HTR-8/SVneo (cell line): ENCODE measurements at places on chromosomes 13 and 19.

DNA sequence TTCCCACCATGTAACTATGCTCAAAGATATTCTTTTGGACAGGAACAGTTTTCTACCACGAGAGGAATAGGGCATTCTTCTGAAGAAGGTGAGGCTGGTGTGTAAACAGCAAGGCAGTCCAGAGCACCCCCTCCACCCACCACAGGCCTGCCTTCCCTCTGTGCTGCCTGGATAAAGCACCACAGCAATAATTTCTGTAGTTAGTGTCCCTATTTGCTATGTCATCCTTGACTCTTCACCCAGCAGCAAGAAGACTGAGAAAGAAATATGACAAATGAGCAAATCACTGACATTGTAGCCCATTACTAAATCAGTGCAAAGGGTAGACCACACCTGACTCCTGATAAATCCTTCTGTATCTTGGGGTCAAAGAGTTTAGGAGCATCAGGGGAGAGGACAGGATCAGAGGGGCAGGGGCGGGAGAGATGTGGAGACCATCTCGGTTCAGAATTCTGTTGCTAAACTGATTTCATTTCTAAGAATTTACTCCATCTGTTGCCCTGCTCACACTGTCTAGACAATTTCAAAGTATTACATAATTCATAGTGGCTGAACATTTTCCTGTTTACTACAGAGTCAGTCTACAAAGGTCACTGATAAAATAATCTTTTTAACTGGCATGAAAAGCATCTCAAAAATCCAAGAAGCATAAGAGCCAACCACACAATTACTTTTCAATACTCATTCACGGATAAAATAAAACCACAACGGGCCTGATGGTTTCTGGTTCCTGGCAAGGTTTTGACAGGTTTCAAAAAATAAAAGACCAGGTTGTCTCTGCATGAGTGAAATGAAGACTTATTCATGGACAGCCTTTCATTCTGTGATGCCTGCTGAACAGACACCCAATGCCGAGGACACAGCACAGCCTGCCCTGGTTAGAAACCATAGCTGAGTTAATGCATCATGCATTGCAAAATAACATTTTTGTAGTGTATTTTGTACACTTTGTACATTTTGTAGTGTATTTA, 88.4 kb upstream of the IRS2 start:
- DNase-seq = peak; percentile 22

GRCh38 chr13:114122591-114123211, 9.7 kb downstream of the RASA3 start:
- DNase-seq = no peak

DNA sequence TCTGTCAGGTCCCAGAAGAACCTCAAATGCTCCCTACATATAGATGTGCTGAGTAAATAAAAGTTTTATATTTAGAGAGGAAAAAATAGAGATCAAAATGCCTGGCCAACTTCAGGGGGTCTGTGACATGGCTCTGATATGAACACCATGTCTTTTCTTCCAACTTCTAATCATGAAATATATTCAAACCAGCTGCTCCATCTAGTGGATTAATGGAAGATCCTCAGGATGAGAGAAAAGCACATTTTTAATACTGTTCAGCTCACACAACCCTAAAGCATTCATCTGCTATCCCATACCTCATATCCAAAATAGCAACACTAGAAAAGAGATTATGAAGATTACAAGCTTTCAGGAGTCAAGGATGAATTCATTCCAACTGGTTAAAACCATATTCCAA, 56.0 kb upstream of the DOCK9 start:
- peak; percentile 14 for DNase-seq

GRCh38 chr19:38023671-38024541, 116.9 kb downstream of the SIPA1L3 start:
- no peak for DNase-seq

GRCh38 chr19:33171916-33172359, 22.2 kb upstream of the LRP3 start:
- no peak for DNase-seq

DNA sequence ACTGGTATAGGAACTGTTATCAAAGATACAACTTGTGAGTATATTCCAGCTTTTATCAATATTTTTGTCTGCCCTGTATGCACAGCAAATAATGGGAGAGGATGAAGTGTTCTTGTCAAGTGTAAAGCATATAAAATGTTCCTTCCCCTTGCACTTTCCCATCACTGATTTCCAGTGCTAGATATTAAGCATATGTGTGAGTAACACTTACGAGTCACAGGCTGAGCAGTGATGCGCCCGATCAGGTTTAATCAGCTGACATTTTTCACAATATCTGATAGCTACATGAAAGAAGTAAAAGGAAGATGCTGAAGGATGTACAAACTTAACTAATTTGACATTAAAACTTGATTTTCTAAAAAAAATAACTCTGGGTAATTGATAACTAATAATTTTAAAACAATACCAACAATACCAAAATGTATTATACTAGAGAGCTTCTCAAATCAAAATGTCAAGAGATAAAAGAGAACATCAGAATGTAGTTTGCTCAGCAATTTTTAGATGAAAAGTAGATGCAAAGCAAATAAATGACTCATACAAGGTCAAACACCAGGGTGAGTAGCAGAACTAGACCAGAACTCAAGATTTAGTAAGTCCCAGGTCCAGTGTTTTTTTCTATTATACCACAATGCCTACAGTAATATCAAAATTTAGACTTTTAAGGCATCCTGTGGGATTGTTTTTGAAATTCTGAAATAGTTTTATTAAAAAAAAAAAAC, 56.4 kb downstream of the ZDHHC20 start:
- DNase-seq = no peak

DNA sequence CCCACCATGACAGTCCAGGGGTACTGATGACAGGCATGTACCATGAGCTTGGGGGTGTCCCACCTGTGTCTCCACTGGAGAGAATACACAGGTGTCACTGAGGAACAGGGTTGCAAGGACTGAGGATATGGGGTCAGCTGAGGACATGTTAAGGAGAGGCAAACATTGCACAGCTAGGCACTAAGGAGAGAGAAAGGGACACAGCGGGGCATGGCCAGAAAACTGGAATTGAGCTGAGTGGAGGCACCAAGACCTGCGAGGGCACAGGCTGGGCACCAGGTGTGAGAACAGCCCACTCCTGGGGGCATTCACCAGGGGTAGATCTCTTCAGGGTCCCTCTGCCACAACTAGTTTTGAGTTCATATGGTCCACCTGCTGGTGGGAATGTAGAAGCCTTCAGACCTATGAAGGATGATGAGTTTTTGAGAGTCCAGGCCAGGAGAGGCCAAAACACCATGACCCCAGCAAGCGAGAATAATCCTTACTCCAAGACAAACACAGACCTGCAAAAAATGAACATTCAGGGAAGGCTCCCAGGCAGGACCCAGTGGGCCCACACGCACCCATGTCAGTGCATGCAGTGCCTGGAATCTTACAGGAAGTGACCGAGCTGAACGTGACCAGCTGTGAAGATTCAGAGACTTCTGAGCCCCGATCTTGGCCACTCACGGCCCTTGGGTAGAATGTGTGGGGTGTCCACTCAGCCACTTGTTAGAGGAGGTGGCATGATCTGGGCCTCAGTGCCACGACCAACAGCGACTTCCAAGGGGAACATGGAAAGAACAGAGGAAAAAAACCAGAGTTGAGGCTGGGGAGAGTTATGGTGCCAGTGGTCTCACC, 1.4 kb upstream of the ZNF584 start:
- DNase-seq = no peak

GRCh38 chr13:77511552-77511951, 24.0 kb upstream of the SCEL start:
- no peak for DNase-seq

GRCh38 chr13:24661713-24662112, 18.5 kb upstream of the ATP12A start:
- DNase-seq = no peak

DNA sequence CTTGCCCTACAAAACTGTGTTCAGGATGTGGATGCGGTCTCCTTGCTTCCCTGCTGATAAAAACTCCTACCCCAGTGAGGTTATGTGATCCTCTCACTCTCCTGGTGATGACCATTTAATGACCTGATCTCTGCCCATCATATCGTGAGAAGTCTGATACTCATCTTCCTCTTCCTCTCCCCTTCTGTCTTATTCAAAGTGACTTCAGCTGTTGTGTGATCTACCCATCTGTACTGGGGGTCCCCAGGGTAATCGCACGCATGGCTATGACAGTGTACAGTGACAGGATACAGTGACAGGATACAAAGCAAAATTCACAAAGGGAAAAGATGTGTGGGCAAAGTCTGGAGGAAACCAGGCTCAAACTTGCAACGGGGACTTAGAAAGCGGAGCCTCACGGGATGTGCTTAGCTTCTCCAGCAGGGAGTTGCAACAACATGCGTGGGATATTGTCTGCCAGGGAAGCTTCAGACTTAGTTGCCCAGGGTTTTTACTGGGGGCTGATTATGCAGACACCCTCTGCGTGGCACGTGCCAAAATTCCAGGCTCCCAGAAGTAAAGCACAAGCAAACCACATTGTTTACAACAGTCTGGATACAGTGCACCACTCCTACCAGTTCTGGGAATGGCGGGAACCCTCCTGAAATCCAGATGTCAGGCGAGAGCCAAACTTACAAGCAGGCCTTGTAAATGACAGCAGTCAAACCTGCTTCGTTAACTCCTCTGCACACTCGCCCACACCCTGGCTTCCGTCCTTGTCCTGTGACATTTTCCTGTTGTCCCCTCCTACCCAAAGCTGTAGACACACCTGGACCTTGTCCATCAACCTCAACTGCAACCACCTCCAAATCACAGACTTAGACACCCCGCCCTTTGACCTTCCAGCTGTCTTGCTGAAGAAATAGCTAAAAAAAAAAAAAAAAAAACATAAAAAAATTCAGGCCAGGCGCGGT, 18.0 kb upstream of the GARRE1 start:
- no peak for DNase-seq

DNA sequence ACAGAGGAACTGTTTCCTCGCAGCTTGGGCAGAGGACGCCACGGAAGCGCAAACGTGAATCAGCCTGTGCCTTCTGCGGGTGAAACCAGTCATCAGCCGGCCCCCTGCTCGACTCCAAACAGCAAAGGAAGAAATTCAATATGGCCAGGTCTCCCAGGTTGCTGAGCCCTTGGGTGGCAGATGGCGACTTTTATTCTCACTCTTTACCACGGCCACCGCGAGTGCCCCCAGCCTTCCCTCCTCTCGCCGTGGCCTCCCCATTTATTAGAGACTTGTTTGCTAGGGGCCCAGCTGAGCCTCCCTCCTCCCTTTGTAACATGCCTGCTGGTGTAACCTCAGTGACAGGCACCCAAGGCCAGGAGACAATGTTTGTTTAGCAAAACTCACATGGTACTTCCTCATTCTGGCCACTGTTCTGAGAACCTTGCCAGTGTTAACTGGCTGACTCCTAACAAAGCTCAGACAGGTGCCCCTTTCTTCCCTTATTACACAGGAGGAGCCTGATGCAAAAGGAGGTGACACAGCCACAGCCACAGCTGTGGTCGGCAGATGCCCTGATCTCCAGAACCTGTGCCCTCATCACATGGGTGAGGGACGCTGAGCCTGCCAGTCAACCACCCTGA, 5.8 kb downstream of the RAB20 start:
- DNase-seq = no peak

GRCh38 chr13:110356362-110356761, 49.3 kb downstream of the COL4A2 start:
- DNase-seq = no peak

- peak; percentile 59 for DNase-seq
Observed at GRCh38 chr19:44748426-44749254, at the start of gene BCL3. TSS of gene BCL3 (plus strand) at chr19:44748708. CDS start at chr19:44748791, 83 bp downstream.

DNA sequence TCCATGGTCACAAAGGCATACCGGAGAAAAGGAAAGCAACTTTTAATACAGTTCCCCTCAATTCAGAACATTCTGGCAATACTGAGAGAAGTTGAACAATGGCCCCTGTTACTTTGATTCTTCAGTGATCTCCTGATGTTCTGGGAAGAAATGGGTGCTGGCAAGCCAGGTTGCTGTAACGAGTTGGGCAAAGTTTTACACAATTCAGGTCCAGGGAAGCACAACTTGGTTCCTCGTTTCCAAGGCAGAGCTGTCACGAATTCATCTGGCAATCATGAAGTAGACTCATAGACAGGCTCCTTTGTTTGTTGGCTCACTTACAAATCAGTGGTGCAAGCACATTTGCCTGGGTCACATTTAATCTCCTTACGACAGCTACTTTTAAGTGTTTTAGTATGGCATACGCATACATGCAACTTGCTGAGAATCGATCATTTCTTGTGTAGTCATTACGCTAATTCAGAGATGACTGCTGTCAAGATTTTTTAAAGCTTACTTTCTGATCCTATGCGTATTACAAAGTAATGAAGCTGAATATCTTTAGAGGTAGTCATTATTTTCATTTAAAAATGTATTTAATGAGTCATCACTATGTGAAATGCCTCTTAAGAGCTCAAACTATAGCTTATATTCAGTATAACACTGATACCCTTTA, 174.7 kb downstream of the GPC5 start:
- DNase-seq = no peak
